Stimulated activated CD8-positive, alpha-beta memory T cell treated with anti-CD3 and anti-CD28 coated beads, Interleukin-15, amount 100 ng/mL, for 48 hours (primary cell): ENCODE measurements at places on chromosomes 7 and 10.

- DNase-seq: no peak
These were observed 30.9 kb downstream of the CAMK2B start for GRCh38 chr7:44294325-44295069.

GRCh38 chr10:23080262-23080661 lies 15.1 kb upstream of the MSRB2 start:
- DNase-seq: no peak

DNA sequence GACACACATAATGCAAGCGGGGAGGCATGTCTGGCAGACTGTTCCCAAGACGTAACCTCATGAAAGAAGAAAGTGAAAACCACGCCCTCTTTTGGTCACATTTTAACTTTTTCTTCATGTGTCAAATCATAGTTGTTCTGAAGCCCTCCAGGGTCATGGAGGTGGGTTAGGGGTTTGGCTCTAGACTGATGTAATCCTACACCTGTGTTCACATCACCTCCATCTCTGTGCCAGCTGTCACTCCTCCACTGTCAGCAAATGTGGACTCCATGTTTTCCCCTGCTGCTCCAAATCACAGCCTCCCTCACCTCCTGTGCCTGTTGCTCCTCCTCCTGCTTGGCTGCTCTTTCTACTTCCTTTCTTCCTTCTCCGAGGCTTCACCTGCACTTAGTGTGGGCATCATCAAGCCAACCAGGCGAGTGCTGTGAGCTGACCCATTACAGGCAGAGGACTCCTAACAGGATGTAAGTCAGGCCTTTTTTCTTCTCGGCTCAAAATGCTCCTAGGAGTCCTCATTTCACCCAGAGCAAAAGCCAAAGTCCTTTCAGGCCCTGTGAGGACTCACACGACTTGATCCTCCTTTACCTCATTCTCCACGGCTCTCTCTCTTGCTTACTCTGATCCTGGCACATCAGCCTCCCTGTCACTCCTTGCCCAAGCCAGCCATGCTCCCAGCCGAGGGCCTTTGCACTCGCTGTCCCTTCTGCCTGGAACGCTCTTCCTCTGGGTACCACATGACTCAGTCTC lies 66.4 kb upstream of the IFRD1 start:
- DNase-seq: no peak

DNA sequence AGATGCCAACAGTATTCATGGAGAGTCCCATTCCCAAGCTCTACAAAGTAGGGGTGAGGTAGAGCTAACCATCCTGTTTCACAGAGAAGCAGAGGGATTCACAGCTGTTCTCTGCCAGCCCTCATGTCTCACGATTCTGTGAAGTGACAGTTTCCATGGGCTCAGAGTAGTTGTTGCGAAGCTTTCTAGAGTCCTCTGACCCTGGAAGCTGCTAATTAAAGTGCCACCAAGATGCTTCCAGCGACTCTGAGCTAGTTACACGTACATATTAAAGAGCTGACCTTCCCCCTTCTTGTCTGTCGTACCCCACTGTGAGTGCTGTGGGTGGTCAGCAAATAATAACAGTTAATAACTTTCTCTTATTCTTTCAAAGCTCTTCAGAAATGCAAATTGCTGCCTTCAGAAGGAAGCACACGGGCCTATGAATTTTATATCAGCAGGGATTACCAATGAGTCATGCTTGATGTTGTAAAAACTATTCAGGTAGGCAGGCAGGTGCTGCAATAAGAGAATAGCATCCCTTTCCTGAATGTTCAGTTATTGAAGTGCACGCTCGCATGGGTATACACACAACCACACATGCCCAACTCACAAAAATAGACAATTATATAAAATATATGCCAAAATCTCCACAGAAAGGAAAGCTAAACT lies 34.1 kb downstream of the DNAJB9 start:
- no peak for DNase-seq

DNA sequence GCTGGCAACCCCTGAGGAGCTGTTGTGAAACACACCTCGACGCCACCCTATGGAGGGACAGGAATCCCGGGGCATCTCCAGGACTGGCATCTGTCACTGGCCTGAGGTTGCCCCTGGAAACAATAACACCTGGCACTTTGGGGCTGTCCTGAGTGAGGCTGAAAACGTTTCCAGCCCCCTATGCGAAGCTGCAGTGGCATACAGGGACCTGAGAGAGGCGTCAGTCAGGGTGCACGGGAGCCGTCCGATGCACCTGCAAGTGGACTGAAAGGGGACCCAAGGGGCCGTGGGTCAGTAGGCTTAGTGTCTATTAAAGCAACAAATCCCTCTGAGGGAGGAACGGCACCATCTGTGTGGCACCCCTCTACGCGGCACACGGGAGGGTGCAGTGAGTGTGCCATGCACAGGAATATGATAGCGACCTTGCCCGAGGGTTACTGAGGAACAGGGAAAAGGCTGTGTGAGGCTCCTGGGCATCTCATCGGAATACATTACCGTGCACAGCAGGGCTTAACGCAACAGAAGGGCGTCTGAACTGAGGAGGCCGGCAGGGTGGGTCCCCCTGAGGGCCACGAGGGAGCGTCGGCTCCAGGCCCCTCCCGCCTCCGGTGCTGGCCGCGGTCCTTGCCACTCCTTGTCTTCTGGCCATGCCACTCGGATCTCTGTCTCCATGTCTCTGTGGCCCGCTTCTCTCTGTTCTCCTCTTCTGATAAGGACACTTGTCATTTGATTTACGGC lies 50.4 kb downstream of the FOXL3 start:
- no peak for DNase-seq

DNA sequence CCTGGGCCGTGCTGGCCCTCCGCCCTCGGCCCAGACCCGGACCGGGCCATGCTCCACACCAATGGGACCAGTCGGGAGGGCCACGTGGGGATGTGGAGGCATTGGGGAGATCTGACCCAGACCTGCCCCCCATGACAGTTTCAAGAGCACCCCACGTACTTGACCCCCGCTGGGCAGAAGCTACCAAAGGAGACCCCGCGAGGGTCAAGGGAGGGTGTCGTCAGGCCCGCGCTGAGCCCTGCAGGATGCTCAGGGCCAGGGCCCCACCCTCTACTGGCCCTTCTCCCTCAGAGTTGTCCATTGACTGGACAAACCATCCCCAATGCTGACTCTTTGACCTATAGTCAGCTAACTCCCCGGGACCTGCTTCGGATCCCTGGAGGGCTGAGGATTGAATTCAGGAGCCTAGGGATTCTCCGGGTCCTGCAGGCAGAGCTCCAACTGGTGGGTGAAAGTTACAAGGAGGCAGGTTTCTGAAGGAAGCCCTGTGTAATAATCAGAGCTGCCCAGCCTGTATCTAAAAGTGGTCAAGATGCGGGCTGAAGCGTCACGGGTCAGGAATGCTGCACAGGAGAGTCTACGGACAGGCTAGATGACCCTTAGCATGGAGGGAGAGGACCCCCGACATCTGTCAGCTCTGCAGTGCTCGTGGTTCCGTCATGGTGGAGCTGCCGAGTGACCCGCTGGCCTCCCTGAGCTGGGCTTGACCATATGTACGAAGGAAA lies 498 bp upstream of the CALHM2 start:
- DNase-seq: no peak

GRCh38 chr7:81186691-81187090 lies 267.8 kb upstream of the SEMA3C start:
- DNase-seq: no peak

DNA sequence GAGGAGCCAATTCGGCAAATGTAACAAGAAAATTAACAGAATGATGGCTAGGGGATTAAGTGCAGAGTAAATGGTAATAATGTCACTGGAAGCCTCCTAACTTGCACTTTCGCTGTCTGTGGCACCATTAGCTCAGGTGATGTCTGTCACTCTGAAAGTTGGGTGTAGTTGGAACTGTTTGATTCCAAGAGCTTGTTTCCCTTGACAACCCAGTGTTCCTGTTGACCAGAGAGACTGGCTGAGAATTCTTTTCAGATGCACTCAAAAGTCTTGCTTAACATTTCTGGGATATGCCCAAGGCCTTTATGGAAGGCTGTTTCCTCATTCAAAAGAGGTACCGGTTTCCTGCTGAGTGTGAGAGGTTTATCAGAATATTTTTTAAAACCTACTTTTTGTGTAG lies 49.6 kb downstream of the PLPP4 start:
- DNase-seq: no peak

GRCh38 chr10:71471957-71472365 lies 75.2 kb downstream of the CDH23 start:
- no peak for DNase-seq

GRCh38 chr10:28833313-28833712 lies 156.0 kb downstream of the BAMBI start:
- DNase-seq: no peak

DNA sequence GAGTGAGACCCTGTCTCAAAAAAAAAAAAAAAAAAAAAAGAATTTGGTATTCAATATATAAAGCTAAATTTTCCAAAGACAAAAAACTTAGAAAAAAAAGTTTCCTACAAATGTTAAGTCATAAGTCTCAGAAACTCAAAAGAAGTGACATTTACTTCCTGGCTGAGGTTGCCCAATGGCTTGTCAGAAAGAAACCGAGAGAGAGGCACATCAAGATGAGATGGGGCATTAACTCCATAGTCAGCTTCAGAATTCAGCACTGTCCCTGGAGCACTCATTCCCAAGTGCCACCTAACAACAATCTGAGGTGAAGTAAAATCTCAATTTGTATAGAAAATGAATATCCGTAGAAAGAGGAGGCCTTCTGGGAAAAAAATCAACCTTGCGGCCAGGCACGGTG lies 6.8 kb upstream of the SPOCK2 start:
- DNase-seq: no peak

DNA sequence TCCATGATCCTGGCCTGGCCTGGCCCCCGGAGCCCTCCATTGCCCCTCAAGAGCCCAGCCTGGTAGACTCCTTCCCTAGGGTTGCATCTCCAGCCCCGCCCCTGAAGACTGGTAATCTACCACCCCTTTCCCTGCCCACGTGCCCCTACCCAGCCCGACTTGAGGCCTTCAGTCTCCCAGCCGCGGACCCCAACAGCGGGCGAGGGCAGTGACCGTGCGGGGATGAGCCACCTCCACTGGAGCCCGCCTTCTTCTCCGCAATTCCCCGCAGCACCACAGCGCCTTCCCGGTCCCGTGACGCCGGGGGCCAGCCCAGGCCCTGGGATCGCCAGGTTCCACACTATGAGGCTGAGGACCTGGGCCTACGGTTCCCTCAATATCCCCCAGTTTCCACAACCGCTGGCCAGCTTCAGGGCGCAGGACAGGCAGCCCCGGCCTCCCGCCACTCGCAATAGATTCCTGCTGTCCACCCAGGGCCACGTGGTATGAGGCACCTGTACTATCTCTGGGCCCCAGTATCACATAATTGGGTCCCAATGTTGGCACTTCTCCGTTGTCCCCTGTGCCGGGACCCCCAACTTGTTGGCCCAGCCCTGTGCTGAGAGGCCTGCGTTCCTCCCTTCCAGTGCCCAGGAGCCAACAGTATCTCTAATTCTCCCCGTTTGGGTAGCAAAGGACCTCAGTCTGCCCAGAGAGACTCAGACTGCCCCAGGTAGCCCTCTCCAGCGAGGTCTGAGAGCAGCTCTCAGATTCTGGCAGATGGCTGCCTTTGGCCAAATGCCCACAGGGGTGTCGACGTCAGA lies 1.1 kb upstream of the GPRIN2 start:
- DNase-seq: no peak

GRCh38 chr7:19775578-19775977 lies 2.2 kb upstream of the TMEM196 start:
- no peak for DNase-seq

DNA sequence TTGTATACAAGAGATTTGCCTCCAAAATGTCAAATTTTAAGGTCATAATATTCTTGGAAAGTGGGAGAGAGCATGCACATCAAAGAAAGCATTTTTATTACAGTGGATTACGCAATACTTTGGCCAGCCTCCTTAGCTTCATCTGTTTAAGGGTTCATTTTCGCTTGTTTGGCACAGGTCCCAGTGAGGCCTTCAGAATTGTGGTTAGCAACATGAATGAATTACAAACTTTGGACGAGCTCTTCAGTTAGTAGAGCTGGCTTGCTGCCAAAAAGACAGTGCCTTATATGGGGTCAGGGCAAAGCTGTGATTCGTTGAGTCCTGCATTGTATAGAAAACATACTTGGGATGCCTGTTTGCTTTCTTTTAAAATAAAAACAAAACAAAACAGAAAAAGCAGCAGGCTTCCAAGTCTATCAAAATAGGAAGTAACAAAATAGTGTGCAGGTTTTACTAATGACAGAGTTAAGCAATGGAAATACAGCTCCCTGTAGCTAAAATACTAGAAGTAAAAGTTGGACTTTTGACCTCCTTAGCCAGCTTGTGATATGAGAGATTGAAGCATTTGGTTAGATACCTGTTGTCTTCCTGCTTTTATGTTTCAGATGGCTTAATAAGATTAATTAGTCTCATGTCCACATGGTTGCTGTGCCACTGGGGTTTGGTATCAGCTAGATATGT lies 190.8 kb downstream of the MLLT10 start:
- DNase-seq: no peak

GRCh38 chr7:1234881-1235500 lies 2.3 kb downstream of the UNCX start:
- DNase-seq: no peak

DNA sequence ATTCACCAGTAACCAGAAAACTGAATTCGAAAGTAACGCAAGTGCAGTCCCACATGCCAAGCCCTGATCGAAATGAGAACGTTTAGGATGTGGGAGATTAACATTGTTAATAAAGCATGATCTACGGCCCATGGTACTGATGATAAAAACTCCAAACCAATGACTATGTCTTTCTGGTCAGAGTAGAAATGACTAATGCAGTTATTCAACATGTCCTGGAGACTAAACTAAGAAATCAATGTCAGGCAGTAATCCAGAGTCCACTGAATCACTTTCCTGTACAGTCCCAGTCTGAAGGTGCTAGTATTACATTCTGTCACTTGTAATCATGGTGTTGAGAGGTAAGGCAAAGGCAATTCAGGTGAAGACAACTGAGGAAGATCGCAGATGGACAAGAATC lies 14.4 kb downstream of the NPSR1 start:
- DNase-seq: no peak

DNA sequence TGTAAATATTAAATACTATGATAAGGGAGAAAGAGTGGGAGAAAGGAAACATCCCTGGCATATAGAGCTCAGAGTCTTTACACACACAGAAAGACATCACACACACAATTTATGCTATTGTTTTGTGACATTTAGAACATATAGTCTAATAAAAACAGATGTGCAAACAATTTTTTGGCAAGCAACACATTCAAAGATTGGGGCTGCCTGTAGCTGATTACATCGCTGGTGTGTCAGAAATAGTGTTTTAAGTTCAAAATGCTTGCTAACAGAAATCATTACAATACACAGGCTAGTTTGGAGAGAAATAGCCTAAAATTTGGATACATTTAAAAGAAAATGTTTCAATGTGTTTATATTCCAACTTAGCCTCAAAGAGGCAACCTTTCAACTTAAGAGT lies 256.7 kb upstream of the NPVF start:
- DNase-seq: no peak
